ENCODE measurements at places on chromosomes 4 and X.

- DNase-seq = no peak
Observed at GRCh38 chr4:20302336-20302735, 50.6 kb downstream of the SLIT2 start.

- DNase-seq = no peak
Observed at GRCh38 chr4:18441203-18441590, 419.6 kb upstream of the LCORL start.

DNA sequence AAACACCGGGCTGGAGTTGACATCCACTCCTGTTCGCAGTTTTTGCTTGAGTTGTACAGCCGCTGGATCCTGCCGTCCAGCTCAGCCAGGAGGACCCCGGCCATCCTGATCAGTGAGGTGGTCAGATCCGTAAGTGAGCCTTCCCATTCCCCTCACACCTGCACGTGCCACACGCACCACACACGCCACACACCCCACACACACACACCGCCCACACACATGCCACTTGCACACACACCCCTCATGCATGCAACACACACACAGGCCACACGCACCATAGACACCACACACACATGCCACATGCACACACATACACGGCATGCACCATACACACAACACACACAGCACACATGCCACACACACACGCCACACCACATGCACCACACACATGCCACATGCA, 20.1 kb upstream of the MSANTD1 start:
- no peak for DNase-seq

- DNase-seq = no peak
Observed at GRCh38 chr4:78059938-78060337, 2.8 kb downstream of the FRAS1 start.

DNA sequence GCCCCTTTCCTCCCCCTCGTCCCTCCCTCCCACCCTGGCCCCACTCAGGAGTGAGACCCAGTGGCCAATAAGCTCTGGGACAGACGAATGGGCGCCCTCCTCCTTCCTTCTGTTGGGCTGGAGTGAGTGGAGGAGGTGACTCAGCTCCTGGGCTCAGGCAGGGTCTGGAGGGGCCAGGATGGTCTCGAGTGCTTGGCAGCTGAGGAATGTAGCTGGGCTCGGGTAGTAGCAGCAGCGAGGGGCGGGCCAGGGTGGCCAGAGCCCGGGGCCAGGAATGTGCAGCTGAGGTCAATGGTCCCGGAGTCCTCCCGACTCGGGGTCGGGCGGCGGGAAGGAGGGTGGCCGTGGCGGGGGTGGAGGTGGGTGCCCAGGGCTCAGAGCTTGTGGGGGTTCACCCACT, 15.0 kb downstream of the G6PD start:
- DNase-seq = no peak

- no peak for DNase-seq
Observed at GRCh38 chr4:159110961-159111360, 8.1 kb downstream of the RAPGEF2 start.

DNA sequence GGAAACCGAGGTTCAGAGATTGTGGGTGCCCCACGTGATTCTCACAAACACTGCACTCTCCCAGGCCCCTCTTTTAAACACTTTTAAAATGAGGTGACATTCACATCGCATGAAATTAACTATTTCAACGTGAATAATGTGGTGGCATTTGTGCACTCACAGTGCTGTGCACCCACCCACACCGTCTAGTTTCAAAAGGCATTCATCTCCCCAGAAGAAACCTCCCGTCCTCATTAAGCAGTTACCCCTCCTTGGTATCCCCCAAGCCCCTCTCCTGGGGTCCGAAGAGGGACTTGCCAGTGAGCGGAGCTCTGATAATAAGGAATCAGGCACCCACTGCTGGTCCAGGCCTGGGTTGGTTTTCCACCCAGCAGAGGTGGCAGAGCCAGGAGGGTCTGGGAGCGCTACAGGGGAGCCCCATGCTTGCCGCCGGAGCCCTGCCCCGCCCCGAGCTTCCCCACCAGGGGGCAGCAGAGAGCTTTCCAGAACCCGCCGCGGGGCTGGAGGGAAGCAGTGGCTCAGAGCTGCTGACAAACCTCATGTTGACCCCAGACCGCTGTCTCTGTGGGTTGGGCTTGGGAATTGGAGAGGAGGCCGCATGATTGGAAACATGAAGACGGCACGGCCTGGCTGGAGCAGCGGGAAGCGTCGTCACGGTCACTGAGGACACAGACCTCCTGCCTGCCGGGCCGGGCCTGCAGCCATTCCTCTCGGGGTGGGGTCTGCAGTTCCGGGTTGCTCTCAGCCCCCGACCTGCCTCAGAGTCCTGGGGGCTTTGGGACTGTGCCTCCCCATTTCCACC, 27.5 kb upstream of the HTRA3 start:
- DNase-seq = peak; percentile 90

DNA sequence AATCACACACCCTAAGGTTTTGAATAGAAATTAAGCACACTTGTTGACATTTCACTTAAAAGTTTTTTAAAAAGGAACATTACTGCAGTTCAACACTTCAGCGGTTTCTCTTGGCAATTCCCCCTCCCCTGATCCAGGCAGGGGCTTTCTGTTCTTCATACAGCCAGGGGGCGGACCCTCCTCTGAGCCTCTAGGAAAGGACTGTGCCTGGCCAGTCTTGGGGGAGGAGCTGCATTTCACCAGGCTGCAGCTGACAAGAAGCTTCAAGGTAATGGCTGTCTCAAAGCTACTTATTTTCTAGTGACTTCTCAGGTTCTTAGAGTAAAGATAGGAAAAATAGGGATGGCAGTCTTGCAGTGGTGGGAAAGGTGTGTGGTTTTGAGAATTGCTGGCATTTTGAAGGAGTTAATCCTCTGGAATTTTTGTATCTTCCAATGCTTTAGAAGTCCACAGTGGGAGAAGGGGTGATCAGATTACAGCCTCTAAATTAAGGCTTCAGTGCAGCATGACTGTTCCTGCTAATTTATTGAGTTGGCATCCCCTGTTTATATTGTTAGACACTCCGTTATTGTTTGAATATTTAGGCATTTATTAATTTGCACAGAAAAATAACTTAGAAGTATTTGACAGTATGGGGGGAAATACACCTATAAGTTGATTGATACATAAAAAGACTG, 33.5 kb downstream of the PWWP3B start:
- DNase-seq = no peak

DNA sequence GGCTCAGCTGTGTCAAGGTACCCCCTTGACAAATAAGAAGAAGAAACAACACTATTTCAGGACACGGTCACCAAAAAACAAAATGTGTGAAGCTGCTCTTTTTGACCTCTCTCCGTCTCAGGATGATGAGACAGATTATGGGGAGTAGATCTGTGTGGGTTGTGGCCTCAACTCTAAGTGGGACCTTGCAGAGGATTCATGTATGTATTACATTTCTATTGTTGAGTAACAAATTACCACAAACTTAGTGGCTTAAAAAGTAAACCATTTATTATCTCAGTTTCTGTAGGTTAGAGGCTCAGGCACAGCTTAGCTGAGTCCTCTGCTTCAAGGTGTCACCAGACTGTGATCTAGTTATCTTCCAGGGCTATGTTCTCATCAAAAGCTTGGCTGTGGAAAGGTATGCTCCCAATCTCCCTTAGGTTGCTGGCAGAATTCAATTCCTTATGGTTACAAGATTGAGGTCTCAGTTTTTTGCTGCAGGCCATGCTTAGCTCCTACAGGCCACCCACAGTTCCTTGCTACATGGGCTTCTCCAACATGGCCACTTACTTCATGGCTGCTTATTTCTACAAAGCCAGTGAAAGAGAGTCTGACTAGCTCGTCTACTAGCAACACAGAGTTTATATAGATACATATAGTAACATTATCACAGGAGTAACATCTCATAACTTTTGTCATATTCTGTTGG, 28.1 kb downstream of the DGKK start:
- DNase-seq = no peak

DNA sequence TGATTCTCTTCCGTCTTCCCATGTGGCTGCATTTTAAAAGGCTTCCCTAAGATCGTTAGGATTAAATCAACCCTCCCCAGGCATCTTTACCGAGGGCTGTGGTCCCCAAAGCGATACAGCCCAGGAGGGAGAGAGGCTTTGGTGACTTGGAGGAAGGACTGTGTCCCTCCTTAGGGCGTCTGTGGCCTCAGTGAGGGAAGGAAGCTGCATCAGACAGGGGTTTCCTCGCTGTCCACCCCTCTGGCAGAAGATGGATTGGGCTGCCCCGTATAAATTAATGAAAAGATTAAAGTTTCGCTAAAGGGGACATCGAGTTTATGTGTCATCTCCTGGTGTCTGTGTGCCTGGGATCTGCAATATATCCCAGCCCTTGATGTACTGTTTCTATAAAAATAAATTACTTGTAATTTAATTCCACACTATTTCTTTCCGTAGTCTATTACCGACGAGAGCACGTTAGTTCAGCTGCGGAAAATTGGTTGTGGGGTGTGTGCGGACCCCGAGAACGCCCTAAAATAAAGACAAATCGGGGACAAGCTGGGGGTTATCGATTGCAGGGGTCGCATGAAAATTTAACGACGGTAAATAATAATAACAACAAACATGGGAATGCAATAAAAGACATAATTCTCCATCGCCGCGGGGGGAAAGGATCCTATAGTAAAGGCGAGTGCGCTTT, 6.5 kb downstream of the SHOX start:
- no peak for DNase-seq

- no peak for DNase-seq
Observed at GRCh38 chrX:23782455-23782854, 518 bp upstream of the SAT1 start.

- peak; percentile 7 for DNase-seq
Observed at GRCh38 chrX:307261-308111, 11.1 kb downstream of the GTPBP6 start.

DNA sequence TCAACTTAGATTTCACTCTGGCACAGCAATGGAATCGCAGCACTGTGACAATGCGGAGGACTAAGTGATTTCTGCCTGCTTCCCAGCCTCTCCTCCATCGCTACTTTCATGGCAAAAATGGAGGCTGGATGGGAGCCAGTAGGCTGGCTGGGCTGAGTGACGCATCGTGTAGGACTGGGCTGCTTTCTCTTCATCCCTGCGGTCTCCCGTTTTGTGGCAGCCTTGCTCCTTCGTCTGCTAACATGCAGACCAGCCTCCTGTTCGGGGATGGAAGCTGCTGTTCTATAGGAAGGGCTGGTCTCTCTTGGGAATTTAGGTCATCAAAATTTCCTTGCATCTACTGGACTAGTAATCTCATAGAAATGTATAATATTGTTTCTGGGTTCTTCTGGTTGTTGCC, 15.8 kb upstream of the RGS12 start:
- DNase-seq = no peak

- peak; percentile 38 for DNase-seq
Observed at GRCh38 chr4:157978680-157979361, 194.0 kb downstream of the GASK1B start.

GRCh38 chrX:108353452-108353851, 84.8 kb downstream of the COL4A6 start:
- no peak for DNase-seq

GRCh38 chr4:173531086-173531965, 1.3 kb upstream of the HAND2 start:
- no peak for DNase-seq

DNA sequence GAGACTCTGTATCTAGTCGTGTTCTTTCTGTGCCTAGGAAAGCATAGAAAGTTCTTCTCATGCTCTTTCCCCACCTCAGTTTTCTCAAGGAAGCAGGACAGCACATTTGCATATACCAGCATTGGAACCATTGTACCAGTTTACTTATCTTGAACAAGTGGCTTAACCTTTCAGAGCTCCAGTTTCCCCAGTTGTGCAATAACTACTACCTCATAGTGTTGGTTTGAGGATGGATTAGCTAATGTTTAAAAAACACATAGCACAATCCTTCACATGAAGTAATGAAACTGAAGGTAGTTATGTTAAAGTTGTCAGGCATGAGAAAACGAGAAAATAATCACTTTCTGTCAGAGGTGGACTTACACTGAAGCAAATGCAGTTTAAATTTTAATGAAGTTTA, 92.2 kb upstream of the H2AZ1 start:
- DNase-seq = no peak

- no peak for DNase-seq
Observed at GRCh38 chrX:31200430-31200829, 128.6 kb upstream of the FTHL17 start.

DNA sequence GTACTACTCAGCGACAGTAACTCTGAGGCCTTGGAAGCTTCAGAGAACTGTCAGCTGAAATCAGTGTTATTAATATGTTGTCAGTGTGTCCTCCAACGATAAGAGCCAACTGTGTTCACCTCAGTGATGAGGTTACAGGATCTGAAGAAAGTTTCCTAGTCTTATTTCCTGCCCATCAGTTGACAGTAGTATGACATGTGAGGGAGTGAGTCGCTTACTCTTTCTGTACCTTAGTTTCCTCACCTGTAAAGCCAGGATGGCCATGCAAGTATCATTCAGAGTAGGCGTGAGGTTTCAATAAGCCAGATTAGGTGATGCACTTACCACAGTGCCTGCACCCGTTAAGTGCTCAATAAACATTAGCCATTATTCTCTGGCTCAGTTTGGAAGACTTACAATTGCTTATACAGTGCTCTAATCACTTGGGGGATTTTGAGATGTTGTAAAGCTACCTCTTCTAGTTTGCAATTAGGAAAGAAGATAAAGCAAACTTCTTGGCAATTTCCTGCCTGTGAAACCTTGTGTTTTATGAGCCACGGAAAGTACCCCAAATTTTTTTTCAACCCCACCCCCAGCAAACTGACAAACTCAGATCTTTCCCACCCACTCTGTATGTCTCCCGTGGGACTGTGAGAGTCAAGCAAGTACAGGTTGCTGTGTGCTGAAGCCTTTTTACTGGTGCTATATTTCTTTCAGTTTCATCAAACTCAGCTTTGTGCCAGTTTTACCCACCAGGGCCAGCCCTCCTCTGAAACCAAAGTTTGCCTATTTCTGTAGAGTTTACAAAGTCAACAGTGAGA, 62.2 kb downstream of the ANXA3 start:
- peak; percentile 14 for DNase-seq

DNA sequence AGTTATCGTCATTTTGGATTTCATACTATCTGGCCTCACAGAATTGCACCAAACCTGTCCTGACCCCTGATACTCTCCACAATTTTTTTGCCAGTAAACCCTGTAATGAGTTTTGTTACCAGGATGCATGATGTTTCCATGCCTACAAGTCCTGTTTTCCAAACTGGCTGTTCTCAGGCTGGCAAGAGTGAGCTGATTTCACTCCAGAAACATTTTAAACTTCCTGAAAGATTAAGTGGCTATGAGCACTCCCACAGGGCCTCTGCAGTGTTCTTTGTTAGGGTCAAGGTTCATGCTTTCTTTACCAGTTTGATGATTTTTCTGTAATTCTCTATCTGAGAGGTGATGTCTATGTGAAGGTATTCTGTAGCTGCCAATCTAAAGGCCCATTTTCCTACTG, 31.7 kb upstream of the PDLIM3 start:
- no peak for DNase-seq

All from activated CD4-positive, alpha-beta T cell treated with anti-CD3 and anti-CD28 coated beads for 36 hours (primary cell).